ENCODE measurements at places on chromosomes 1 and 21.

- peak; percentile 92 for DNase-seq
Observed at GRCh38 chr1:204313675-204314074, 46.1 kb downstream of the PLEKHA6 start.

GRCh38 chr1:60894741-60895140 is 187.6 kb upstream of the NFIA start:
- DNase-seq: no peak

DNA sequence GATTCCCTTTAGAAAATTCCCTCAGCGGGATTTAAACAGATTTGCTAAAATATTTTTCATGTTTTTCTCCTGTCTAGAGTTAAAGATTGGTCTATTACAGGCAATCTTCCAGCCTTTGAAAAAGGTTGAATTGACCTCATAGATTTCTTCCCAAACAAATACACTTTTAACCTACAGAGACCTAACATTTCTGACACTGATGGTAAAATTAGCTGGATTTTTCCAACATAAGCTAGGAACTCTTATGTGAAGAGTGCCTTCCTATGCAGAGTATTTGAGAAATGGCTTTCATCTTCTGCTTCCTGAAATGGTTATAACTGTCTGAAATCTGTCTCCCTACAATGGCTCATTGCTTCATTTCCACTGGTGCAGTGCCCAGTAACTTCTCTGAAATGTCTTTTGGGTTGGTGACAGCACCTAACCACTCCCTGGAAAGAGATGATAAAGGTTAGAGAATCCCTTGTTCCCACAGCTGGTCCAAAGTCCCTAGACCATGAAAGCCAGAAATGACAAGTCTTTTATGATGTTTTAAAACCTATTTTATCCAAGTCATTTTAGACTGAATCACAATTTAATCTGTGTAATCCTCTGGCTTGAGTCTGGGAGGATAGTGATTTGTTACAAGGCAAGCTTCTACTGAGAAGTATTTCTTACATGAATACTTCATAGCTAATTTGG is 269.4 kb downstream of the BACH1 start:
- no peak for DNase-seq

DNA sequence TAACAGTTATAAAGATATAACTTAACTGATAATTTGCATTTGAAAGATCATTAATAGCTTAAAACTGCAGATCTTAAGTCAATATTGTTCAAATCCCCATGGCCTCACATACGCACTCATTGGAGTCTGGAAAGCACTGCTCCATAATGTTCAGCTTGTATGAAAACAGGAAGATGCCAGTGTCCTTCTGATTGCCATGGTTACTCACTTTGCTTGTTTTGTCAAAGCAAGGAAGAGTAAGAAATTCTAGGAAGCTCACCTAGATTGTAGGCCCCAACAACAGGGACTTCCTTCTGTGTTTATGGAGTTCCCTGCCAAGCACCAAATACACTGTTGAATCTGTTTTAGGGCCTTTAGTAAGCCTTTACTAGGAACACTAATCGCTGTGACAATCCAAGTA is 10.9 kb downstream of the GAS5 start:
- no peak for DNase-seq

DNA sequence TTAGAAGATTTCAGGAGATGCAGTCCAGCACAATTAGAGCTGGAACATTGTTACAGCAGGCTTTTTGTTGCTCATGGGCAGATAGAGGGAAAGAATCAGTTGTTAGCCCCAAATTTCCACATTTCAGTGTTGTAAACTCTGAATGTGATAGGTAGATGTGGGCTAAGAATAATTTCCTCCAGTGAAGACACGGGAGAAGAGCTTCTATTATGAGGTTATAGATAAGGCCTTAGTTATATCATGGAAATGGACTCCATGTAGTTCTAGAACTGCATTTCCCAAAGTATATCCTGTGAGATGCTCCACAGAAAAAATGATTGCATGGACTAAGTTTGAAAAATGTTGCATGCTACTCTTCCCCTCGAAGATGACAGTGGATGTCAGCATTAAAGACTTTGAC is 64.9 kb downstream of the PRKAA2 start:
- no peak for DNase-seq

- no peak for DNase-seq
Observed at GRCh38 chr1:116785006-116785405, 30.8 kb downstream of the CD2 start.

DNA sequence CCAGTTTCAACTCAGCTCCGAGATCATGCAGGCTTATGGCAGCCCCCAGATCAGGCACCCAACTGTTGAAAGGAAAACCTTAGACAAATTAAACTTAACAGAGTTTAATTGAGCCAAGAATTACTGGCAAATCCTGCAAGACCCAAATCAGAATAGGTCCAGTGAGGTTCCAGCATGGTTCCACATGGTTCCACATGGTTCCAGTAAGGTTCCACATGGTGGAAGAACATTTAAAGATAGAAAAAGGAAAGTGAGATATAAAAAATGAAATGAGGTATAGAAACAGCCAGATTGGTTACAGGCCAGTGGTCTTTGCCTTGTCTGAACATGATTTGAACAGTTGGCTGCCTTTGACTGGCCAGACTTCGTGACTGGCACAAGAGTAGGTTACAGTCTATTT is 288.8 kb upstream of the LRRC7 start:
- DNase-seq: no peak

DNA sequence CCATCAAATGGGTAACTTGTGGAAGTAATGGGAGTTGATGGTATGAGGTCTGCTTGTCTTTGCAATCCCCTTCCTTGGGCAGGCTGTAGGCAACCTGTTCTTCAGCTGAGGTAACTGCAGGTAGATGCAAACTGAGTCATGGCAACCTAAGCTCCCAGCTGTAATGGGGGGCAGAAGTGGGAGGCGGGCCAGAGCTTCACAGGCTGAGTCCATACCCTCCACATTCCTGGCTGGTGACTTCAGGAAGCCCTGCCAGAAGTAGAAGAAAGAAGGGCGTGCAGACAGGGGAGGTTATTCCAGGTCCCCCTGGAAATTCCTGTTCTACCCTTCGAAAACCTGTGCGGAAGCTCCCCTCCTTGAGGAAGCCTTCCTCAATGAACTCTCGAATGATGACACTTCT is 44.9 kb downstream of the ARHGEF11 start:
- DNase-seq: no peak

All from NCI-H345 (cell line).